ENCODE measurements at places on chromosomes 5 and 9. TPM values are rescaled to one million over a fixed set of nuclear protein-coding genes. Genes with fewer than 3 reads are reported as not detected.
A peak's percentile ranks its signal among the peaks of the same experiment; 100 is the strongest.

Gene GFI1B
- not detected for total RNA-seq

Gene PCDH1
- not detected for total RNA-seq

Gene NUTM2G
- not detected for total RNA-seq

- ATAC-seq: no peak
Observed at GRCh38 chr9:90307167-90307833, 335.3 kb downstream of the DIRAS2 start.

- no peak for ATAC-seq
Observed at GRCh38 chr5:128870923-128871322, 94.4 kb upstream of the SLC27A6 start.

DNA sequence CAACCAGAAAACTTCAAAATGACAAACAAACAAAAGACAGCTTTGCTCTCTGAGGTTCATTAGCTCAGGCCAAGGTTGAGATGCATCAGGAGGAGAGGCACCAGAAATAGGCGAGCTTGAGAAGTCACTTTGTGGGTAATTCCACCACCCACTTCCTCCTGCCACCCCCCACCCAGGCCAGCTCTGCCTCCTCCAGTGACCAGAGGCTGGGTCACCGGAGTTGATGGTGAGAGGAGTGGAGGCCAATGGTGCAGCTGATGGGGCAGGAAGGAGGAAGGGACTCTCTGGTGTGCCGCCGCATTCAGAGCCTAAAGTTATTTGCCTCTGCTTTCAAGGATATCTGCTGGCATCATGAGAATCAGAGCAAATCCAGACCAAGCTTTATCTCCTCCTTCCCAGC, 73.8 kb upstream of the ASTN2 start:
- ATAC-seq: no peak

GRCh38 chr9:3646226-3646625, 120.4 kb upstream of the RFX3 start:
- ATAC-seq: no peak

DNA sequence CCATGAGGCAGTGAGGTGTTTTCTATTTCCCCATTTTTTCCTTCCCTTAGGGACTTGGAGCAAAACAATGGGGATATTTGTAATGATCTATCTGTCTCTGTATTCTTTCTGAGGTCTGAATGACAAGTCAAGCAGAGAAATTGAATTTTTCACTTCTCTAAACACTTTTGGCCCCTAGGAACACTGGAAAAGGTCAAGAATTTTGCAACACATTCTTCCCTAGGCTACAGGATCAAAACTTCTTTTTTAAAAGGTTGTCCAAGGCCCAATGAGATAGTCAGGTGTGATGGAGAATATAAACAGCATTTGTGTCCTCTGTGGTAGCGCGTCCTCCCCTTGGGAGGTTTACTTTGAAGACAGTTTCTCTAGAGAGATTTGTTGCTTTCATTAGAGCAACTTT, 620.5 kb downstream of the TLR4 start:
- ATAC-seq: no peak

DNA sequence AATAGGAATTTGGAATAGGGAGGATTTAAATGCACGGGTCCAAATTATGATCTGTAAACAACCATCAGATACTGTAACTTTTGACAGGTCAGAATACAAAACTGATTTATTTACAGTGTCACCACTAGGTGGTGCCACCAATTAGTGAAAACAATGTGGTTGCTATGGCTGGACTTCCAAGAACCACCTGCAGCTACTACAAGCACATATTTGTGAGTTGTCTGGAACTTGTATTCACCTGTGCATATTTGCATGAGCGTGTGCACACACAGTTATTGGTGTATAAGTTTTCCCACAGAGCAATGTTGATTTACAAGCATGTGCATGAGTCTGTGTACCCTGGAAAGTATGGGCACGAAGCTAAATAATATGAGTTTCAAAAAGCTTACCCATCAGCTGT, 3.0 kb upstream of the HRCT1 start:
- ATAC-seq: peak; percentile 52

- ATAC-seq: no peak
Observed at GRCh38 chr9:20330688-20331087, 291.6 kb downstream of the MLLT3 start.

GRCh38 chr9:20307621-20308020, 314.7 kb downstream of the MLLT3 start:
- ATAC-seq: no peak

DNA sequence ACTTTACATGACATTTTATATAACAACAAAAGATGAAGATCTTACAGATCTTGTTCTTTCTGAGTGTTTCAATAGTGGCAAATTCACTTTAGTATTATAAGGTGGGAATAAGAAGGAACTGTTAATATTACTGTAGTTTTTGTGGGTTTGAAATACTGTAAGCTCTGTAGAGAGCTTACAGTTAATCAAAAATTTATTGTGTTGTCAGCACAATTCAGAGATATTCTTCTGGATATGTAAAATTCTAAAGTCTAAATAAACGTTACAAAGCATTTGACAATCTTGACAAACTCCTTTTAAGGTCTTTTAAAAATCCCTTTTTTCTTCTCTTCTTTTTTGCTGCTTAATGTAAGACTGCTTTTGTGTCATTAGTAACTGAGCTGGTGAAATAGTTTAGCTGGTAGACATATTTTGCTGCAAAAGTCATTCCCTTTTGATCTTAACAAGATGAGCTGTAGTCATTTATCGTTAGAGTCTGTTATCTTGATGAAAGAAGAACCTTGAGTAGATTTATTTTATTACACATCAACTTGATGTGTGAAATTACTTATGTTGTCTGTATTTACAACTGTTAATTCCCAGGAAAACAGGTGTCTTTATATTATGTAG, 186.0 kb downstream of the WDR70 start:
- no peak for ATAC-seq

- no peak for ATAC-seq
Observed at GRCh38 chr5:132227235-132227484, 493 bp downstream of the P4HA2 start.

GRCh38 chr5:115267617-115268016, 4.9 kb upstream of the PGGT1B start:
- no peak for ATAC-seq

- no peak for ATAC-seq
Observed at GRCh38 chr5:59157068-59157467, 574.2 kb downstream of the RAB3C start.

DNA sequence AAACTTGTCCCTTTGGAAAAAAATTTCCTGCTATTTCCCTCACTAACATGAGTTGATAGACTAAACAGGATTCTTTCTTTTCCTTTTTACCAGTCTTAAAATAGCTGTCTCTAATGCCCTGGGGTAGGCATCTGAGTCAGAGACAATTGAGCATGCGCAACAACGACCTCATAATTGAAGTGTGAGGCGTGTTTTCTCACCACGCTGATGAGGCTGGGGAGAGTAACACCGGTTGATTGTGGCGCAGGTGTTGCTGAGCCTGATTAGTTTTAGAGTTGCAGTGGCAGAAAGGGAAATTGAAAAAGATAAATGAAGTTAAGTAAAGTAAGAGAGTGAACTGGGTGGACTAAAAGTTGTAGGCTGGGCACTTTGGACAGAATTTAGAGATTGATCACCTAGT, 213.7 kb downstream of the TLR4 start:
- no peak for ATAC-seq

- ATAC-seq: no peak
Observed at GRCh38 chr9:98967680-98968079, 24.0 kb downstream of the COL15A1 start.

DNA sequence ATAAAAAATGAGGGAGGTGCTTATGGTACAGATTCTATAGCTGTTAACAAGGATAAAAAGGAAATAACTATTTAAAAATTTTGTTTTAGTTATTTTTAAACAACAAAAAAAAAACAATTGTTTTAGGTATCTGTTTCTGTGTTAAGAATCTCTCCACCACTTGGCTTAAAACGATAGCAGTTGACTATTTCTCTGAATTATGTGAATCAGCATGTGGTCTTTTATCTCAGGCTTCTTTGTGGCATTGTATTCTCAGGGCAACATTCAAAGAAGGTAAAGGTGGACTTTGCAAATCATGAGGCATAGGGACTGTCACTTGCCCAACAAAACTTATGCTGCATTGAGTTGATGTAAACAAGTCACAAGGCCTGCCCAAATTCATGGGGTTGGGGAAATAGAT, 55.2 kb downstream of the ERBIN start:
- peak; percentile 59 for ATAC-seq
